ENCODE measurements at places on chromosomes 7 and 10. TPM values are rescaled to one million over a fixed set of nuclear protein-coding genes. Genes with fewer than 3 reads are reported as not detected.

Gene MINDY4
- 2.8 TPM for total RNA-seq

Gene DRGX
- total RNA-seq = not detected

Gene CREB5
- 5.1 TPM for total RNA-seq

Gene UTF1
- 0.16 TPM for total RNA-seq

Gene ALDH18A1
- total RNA-seq = 49.3 TPM

Gene CYP3A4
- total RNA-seq = not detected

Gene CLEC2L
- not detected for total RNA-seq

Gene ACBD7
- total RNA-seq = 1.0 TPM

Gene ECHDC3
- total RNA-seq = 9.4 TPM

Gene NUTM2B
- 0.19 TPM for total RNA-seq

Gene BET1
- total RNA-seq = 25.7 TPM

Gene VIPR2
- total RNA-seq = not detected

Gene CYP3A5
- total RNA-seq = 1.6 TPM

Gene ATP6V0A4
- total RNA-seq = 0.22 TPM

Gene POU6F2
- total RNA-seq = not detected

Gene PHKG1
- 0.21 TPM for total RNA-seq

Gene CASP7
- 37.3 TPM for total RNA-seq

Gene PVRIG
- total RNA-seq = not detected

Gene SUN3
- total RNA-seq = not detected

Gene UNCX
- total RNA-seq = 0.09 TPM

Gene CLCN1
- total RNA-seq = 0.06 TPM

Gene NME8
- total RNA-seq = not detected

Gene CDH23
- 3.1 TPM for total RNA-seq

Gene CCDC71L
- total RNA-seq = 16.9 TPM

Gene VIM
- total RNA-seq = 2,044 TPM

Gene NUDT13
- 2.5 TPM for total RNA-seq

Gene PNLIPRP2
- not detected for total RNA-seq

Gene CYTH3
- 19.4 TPM for total RNA-seq

Gene EPO
- total RNA-seq = not detected

Gene CPA4
- total RNA-seq = 6.8 TPM

Gene HOXA3
- 8.1 TPM for total RNA-seq

Gene AS3MT
- 0.94 TPM for total RNA-seq

Gene BTBD16
- total RNA-seq = 0.41 TPM

Gene HMX3
- total RNA-seq = not detected

Gene UNC5B
- 0.48 TPM for total RNA-seq
